Vagina (tissue), 2 donors: ENCODE measurements at places on chromosomes 6 and 20.

- no peak for DNase-seq
Observed at GRCh38 chr20:2693286-2694007, 867 bp downstream of the EBF4 start.

- no peak for DNase-seq
Observed at GRCh38 chr6:145964948-145965366, 799 bp upstream of the SHPRH start.

GRCh38 chr6:53244958-53245357, 96.3 kb upstream of the GCM1 start:
- DNase-seq = no peak

- DNase-seq = no peak
Observed at GRCh38 chr6:37566111-37566949, 66.6 kb upstream of the CCDC167 start.

DNA sequence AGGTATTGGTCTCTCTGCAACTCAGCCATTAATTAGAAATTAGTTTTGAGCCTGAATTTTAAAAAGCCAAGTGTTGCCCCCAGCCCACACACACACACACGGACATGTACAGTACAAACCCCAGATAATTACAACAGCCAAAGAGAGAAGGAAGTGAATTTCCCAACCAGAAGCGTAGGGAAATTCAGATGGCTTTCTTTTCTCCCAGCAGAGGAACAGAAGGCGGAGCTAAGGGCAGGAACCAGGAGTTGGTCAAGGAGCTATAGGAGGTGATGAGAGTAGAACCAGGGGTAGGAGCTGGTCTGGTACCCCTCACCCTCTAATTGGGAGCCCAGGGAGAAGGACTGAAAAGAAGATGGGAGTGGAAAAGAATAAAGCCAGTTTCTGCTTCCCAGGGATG, 3.9 kb upstream of the ZBTB9 start:
- no peak for DNase-seq

GRCh38 chr6:52162940-52163908, 23.0 kb upstream of the IL17A start:
- no peak for DNase-seq

DNA sequence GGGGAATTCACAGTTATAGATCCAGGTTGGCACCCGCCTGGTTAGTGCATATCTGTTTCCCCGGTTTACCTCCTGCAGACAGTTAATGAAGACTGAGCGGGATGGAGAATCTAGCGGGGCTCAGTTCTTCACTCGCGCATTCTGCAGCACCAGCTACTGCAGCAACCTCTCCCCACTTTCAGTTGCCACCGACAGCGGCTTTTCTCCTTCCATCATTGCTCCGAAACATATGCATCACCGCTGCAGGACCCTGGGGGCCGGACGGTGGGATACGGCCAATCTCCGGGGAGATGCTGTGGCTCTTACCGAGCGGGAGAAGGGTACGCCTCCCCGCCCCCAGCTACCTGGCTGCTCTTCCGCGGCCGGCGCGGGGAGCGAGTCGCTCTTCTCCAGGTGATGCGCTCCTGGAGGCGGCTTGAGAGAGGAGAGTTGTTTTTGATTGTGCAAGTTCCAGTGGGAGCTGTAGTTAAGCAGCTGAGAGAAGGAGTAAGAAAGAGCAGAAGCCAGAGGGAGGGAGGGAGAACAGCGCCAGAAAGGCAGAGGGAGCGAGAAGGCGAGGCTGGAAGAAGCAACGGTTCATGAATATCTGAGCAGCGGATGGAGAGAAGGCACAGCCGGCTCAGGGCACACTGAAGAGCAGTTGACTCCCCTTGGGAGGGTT, at the start of gene SGK1:
Gene SGK1, minus strand, starts transcription at position 642 of the 661 bp plus-strand sequence. CDS start 652 bp downstream, outside the sequence.
- DNase-seq = no peak

DNA sequence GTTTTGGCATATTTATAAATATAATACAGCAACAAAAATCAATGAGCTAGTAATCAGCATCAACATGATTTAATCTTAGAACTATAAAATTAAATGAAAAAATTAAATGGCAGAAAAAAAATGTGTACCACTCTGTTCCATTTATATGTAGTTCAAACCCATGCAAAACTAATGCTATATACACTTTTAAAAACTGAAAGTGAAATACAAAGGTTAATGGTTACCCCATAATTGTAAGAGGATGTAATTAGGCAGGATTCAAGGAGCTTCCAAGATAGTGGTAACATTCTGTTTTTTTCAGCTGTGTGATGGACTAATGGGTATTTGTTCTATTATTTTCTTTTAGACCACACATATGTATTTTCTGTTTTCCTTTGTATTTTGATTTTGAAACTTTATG, 492.1 kb downstream of the UTRN start:
- DNase-seq = no peak

DNA sequence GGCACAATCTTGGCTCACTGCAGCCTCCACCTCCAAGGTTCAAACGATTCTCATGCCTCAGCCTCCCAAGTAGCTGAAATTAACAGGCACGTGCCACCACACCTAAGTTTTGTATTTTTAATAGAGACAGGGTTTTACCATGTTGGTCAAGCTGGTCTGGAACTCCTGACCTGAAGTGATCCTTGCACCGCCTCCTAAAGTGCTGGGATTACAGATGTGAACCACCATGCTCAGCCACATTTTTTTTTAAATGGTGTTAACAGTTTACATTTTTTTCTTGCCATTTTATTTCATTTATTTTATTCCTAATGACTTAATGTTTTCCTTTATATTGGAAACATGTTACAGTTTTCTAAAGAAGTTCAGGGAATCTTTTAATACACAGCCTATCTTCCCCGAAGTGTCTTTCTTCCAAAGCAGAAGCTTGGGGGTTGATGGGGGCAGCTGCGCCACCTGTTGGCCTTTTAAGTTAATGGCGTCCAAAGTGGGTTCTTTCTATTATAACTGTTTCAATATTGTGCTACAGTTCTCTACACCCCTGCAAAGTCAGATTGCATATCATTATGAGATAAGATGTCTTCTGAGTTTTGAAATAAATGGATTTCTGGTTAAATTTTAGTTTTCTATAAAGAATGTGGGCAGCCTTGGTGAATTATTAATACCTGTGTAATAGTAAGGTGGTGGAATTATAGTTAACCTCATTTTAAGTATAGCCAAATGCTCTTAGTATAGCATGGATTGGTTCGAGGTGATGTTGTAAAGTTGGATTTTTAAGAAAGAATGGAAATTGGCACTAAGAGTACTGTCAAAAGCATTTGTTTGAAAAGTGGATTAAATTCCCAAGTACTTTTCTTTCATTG, 42.0 kb upstream of the PLCG1 start:
- DNase-seq = no peak

GRCh38 chr6:4554645-4555044, 221.6 kb upstream of the CDYL start:
- DNase-seq = no peak

GRCh38 chr6:47603995-47604394, 94.4 kb upstream of the ADGRF4 start:
- no peak for DNase-seq
